Activated naive CD8-positive, alpha-beta T cell treated with anti-CD3 and anti-CD28 coated beads for 36 hours (primary cell): ENCODE measurements at places on chromosomes 3 and 15.

- DNase-seq = no peak
Measured at GRCh38 chr15:78880813-78881212, 8.1 kb downstream of the MORF4L1 start.

GRCh38 chr3:172079326-172079976 is 40.1 kb downstream of the FNDC3B start:
- no peak for DNase-seq

DNA sequence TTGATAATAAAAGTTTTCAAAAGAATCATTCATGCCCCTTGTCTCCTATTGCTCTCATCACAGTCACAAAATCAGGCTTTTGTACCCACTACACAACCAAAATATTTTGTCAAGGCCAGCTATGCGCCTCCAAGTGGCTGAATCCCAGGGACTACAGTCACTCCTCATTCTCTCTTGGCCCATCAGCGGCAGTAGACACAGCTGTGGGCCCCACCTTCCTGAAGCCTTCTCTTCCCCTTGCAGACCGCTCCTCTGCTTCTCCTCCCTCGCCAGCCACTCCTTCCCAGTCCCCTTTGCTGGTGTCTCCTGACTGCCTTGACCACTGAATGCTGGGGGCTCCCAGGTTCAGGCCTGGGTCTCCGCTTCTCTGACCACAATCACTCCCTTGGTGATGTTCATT is 52.1 kb downstream of the LSM3 start:
- DNase-seq = no peak

- DNase-seq = no peak
Measured at GRCh38 chr15:100614336-100614735, 11.9 kb downstream of the ASB7 start.

DNA sequence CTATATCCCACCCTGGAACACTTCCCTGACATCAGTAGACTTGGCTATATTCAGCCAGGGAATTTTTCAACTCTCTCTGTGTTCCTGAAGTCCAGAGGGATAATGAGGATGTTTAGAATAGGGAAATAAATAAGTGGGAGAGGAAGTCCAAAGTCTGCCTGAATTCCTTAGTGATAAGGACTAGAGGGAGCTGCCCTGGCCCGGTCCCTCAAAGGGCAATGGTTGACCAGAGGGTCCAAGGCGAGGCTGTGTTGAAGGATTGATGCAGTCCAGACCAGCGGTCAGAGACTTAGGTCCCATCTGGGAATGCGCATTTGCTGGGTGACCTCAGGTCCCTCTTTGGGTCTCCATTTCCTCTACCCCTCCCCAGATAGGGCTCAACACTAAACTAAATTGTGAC is 7.9 kb downstream of the VIPR1 start:
- DNase-seq = no peak

GRCh38 chr3:46617941-46618340 is 5.6 kb downstream of the FAM240A start:
- DNase-seq = no peak

GRCh38 chr3:156211583-156211982 is 91.2 kb downstream of the KCNAB1 start:
- no peak for DNase-seq

DNA sequence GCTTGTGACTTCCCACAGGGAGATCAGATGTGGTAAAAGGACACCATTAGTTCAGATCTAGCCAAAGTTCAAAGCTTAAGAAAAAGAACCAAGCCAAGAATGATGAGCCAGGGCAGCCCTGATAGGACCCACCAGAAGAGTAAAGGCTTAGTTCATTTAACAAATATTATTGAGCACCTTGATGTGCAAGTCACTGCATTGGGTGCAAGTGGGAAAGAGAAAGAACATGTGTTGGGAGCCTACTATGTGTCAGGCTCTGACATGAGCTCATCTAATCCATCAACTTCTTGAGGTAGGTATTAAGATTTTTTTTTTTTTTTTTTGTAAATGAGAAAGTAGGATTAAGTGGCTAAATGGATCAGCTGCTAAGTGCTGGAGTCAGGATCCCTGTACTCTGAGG is 53.4 kb upstream of the PIAS1 start:
- DNase-seq = no peak

- DNase-seq = no peak
Measured at GRCh38 chr15:99267957-99268356, 16.7 kb downstream of the LRRC28 start.

GRCh38 chr3:63450634-63451363 is 172.7 kb downstream of the SYNPR start:
- DNase-seq = no peak

DNA sequence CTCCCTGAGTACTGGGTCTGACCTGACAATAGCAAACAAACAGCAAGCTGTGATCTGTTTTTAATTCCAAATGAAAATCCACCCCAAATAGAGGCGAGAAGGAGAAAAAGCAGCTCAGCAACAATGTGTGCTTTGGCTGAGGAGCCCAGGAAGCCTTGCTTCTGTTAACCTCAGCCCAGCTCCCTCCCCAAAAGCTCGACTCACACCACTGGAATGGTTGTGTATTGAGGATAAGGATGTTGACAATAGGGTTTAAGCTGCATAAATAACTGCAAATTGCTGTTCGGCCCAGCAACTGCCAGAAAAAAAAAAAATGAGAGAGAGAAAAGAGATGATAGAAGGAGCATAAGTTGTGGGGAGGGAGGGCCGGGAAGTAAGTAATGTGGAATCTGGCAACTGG is 104.0 kb upstream of the TBC1D5 start:
- DNase-seq = no peak

DNA sequence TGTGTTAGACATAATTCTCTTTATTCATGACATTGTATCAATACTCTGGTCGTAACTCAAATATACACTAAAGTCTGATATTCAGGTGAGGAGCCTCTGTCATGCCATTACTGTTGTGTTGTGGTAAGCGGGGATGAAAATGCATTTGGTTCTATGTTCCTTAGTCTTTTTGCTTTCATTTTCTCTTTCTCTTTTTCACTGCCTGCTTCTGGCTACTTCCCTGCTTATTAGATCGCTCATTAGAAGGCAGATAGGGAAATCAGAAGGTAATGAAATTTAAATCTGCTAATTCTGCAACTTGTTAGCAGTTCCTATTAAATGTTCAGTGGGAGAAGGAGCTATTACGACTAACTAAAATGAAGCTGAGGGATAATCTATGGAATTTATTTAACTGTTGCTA is 345.0 kb downstream of the GRM7 start:
- DNase-seq = no peak

DNA sequence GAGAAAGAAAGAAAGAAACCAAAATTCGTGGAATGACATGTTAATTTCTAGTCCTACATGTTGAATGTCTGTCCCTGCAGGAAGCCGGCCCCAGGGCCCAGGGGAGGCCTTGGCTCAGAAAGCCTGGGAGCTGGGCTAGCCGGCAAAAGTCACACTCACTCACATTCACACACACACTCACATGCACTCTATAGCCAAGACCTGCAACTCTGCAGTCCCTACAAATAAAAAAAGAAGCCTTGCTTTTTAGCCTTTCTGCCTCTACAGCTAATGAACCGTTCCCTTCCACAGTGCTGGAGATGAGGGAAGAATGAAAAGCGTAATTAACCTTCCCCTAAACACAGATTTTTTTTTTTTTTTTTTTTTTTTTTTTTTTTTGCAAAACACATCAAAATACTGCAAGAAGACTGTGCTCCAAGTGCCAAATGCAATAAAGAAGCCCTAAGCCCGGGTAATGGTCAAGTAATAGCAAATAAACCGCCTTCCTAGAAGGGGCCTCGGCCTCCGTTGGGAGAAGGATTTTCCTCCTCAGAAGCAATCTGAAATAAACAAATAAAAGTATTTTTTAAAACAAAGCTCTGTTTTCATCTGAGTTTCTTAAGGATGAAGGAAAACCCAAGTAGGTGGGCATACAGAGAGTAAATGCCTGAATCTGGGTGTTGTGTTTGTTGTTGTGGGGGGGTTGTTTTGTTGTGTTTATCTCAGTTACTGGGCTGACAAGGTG is 4.3 kb downstream of the MECOM start:
- no peak for DNase-seq

- no peak for DNase-seq
Measured at GRCh38 chr3:114899186-114899931, 247.7 kb downstream of the ZBTB20 start.

- DNase-seq = no peak
Measured at GRCh38 chr3:64878362-64878761, 190.6 kb upstream of the ADAMTS9 start.

GRCh38 chr3:174953068-174953467 is 93.9 kb downstream of the NAALADL2 start:
- DNase-seq = no peak

- DNase-seq = no peak
Measured at GRCh38 chr3:45311953-45312801, 76.2 kb upstream of the LARS2 start.

GRCh38 chr3:185402561-185402960 is 39.6 kb downstream of the MAP3K13 start:
- DNase-seq = no peak

DNA sequence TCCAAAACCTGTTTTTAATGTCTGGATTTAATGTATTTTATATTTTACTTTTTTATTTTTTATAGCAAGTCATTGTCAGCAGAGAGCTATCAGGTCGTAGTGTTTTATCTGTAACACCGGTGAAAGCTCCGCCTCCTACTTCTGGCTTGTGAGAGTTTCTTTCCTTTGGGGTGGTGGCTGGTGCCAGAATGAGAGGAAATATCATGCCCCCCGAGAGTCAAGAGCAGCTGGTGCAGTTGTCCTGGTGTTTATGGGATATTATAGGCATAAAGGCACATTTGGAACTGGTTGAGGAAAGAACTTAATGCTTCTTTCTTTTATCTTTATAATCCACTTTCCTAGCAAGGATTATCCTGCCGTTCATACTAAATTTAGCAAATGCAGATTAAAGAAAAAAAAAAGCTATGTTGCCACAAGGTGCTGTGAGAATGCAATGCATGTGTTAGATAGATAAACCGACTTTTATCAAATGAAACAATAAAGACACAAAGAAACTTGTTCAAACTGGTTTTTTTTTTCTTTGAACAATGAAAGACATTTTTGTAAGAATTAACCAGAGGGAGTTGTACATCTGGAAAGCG is 260.1 kb upstream of the PLSCR5 start:
- no peak for DNase-seq

DNA sequence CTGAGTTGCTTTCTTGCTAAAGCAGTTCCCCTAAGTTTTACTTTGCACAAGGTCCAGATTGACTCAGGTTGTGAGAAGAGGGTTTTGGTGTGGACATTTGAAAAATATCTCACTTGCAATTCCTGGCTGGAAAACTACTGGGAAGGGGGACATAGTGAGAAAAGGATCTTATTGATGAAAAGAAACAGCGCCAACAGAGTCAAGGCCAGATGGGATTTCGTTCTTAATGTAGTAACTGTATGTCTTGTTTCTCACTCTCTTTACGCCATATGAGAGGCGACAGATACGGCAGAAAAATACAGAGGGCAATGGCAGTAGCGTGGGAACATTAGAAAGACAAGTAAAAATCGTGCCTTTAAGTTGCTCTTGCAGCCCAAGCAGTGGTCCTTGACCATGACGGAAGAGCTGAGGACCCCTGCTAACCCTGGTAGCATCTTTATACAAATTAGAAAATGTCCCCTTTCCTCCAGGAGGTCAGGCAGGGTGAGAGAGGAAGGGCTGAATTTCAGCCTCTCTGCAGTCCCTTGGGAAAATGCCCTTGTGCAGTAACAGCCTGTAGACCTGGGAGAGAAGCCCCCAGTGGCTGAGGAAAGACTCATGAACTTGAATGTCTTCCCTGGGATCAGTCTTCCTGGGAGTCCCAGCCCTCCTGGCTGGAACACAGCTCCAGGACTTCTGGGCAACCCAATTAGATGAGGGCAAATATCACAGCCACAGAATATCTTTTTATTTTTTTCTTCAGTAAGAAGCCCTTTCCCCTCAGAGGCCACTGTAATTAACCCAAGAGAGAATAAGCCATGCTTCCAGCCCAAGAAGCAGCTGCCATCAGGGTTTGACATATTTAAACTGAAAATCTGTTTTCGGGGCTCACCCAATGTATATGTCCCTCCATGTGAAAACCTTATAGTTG is 113.4 kb downstream of the CD47 start:
- DNase-seq = no peak

GRCh38 chr3:41768363-41768762 is 193.5 kb downstream of the ULK4 start:
- no peak for DNase-seq

GRCh38 chr15:90938261-90938660 is 3.2 kb downstream of the UNC45A start:
- no peak for DNase-seq

GRCh38 chr3:134794323-134794722 is 737 bp upstream of the EPHB1 start:
- no peak for DNase-seq

DNA sequence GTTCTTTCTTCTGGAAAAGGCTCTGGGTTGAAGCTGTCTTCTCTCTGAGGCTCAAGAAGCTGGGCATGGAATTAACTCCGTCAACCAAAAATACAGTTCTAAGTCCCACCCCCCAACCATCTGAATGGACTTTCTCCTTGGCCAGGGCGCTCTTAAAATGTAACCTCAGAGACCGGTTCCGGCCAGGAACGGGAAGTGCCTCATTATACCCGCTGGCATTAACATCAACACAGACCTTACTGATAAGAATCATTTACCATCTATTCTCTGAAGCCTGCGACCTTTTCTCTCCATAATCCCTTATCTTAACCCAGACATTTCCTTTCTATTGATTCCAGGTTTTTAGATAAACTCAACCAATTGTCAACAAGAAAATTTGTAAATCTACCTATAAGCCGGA is 64.7 kb downstream of the ATP1B3 start:
- DNase-seq = no peak

- DNase-seq = no peak
Measured at GRCh38 chr3:182789371-182789770, 3.9 kb upstream of the ATP11B start.

GRCh38 chr15:30885814-30886213 is 17.9 kb upstream of the FAN1 start:
- no peak for DNase-seq

GRCh38 chr15:91407269-91407889 is 307.3 kb downstream of the SV2B start:
- no peak for DNase-seq

- no peak for DNase-seq
Measured at GRCh38 chr3:162041622-162042021, 545.0 kb downstream of the OTOL1 start.

DNA sequence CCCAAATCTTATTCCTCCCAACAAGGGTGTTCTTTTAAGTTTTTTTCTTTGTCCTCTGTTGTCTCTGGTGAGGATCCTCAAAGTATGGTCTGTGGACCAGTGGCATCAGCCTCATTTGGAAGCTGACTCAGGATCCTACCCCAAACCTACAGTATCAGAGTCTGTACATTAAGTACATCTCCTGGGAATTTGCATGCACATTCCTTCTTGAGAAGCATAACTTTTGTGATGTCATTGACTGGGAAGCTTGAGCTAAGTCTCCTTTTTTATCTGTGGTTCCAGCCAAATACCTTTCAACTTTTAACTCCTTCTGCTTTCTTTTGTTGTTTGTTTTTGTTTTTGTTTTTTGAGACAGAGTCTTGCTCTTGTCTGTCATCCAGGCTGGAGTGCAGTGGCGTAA is 40.5 kb downstream of the ARMC8 start:
- no peak for DNase-seq
